Posterior vena cava (tissue), 2 donors: ENCODE measurements at places on chromosomes 3 and 15. TPM values are rescaled to one million over a fixed set of nuclear protein-coding genes. Genes with fewer than 3 reads are reported as not detected.
A peak's percentile ranks its signal among the peaks of the same experiment; 100 is the strongest.

DNA sequence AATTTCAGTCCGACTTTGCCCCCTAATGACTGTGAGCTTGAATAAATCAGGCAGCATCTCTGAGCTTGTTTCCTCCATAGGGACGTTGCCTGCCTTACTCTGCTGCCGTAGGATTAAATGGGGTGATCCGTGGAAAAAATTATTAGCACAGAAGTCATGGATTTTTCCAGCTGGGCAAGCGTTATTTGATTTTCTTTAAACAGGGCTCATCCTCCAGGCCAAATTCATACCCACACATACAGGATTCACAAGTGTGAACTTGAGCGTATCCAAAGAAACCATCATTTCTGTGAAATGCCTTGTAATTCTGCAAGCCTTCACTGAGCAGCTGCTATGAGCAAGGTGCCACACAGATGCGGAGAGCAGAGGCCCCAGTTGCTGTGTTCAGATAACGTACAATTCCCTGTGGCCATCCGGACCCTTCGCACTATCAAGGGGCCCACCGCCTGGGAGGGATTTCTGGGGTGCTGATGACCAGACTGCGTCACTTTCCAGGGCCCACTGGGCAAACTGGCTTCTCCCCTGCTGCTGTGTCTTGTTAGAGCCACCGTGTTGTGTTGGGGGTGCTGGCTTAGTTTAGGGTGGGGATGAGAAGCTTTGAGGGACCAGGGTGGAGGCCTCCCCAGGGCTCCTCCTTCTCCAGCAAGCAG, 61.4 kb downstream of the MGLL start:
- DNase-seq: peak; percentile 28

- DNase-seq: no peak
Measured at GRCh38 chr3:124486324-124486723, 243.9 kb upstream of the UMPS start.

- DNase-seq: no peak
Measured at GRCh38 chr3:63029326-63029725, 154.1 kb upstream of the CADPS start.

- no peak for DNase-seq
Measured at GRCh38 chr3:100483529-100483928, 8.9 kb upstream of the TMEM45A start.

DNA sequence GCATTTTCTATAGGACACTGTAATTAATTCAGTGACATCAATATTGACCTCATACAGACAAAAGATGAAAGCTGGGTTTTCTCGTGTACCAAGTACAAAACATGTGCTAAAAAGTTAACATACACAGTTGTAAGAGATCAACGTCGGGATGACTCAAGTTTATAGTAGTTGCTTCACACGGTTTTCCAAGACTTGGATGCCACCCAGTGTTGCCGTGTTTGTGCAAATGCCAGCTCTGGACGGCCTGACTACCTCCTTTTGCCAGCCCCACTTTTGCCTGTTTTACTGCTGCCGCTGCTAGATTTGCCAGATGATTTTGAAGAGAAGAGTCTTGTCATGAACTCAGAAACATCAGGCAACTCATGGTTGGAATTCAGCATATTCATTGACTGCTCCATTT, 17.6 kb downstream of the EMC7 start:
- DNase-seq: no peak

- no peak for DNase-seq
Measured at GRCh38 chr3:51982352-51982837, 940 bp upstream of the ACY1 start.

GRCh38 chr15:78162038-78162437, 12.9 kb downstream of the IDH3A start:
- no peak for DNase-seq

GRCh38 chr3:183584246-183584913, 28.9 kb upstream of the KLHL6 start:
- no peak for DNase-seq

DNA sequence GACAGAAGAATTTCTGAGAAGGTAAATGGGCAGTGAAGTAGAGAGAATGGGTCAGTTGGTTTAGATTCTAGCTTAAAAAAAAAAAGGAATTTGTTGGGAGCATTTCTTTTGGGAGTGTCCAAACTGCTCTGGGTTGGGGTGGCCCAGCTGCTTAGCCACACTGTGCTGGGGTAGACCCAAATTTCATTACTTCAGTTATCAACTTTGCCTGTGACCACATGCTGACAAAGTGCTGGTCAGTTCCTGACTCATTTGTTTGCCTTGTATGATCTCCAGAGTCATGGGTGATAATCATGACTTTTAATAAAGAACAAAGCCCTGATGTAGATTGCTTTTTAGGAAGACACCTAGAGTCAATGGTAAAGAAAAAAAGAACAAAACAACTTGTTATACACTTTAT, 121.5 kb upstream of the FGF7 start:
- no peak for DNase-seq

DNA sequence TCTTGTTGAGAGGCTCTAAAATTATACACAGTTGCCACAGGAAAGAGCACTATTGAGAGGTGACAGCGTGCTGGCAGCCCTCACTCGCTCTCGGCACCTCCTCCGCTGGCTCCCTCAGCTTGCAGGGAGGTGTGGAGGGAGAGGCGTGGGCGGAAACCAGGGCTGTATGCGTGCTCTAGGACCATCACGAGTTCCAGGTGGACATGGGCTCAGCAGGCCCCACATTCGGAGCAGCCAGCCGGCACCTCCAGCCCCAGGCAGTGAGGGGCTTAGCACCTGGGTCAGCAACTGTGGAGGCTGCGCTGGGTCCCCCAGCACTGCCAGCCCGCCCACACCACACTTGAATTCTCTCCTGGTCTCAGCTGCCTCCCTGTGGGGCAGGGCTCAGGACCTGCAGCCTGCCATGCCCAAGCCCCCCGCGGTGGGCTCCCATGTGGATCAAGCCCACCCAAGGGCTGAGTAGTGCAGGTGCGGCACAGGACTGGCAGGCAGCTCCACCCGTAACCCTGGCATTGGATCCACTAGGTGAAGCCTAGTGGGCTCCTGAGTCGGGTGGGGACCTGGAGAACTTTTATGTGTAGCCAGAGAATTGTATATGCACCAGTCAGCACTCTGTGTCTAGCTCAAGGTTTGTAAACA, 460.6 kb upstream of the ALCAM start:
- no peak for DNase-seq

DNA sequence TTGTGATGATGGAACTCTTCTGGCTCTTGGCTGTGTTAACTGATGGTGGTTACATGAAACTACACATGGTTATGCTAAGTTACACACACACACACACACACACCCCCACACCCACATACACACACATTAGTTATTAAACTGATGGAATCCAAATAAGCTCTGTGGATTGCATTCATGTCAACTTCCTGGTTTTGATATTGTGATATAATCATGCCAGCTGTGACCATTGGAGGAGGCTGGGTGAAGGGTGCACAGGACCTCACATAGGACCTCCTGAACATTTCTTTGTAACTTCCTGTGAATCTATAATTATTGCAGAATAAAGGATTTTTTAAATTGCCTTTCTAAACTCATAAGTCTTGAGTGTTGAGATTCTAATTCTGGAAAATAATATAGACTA, 58.9 kb upstream of the LIMD1 start:
- no peak for DNase-seq

DNA sequence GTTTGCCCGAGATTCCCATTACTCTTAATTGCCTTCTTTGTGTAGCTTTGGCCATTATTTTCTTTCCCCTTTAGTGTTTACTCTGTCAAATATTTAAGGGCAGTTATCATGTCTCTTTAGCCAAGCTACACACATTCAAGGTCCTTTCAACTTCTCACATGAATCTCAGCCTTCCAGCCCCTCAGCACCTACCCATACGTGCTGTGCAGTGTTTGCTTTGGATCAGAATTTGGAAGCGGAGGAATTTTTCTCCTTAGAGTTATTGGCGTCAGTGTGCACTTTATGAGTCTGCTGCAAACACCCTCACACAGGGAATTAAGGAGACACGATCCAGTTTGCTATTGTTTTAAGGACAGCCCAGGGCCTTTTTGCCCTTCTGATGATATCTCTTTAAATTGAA, 231.6 kb downstream of the CACNA2D3 start:
- DNase-seq: no peak

GRCh38 chr15:96325541-96326327, 4.8 kb upstream of the NR2F2 start:
- DNase-seq: no peak

DNA sequence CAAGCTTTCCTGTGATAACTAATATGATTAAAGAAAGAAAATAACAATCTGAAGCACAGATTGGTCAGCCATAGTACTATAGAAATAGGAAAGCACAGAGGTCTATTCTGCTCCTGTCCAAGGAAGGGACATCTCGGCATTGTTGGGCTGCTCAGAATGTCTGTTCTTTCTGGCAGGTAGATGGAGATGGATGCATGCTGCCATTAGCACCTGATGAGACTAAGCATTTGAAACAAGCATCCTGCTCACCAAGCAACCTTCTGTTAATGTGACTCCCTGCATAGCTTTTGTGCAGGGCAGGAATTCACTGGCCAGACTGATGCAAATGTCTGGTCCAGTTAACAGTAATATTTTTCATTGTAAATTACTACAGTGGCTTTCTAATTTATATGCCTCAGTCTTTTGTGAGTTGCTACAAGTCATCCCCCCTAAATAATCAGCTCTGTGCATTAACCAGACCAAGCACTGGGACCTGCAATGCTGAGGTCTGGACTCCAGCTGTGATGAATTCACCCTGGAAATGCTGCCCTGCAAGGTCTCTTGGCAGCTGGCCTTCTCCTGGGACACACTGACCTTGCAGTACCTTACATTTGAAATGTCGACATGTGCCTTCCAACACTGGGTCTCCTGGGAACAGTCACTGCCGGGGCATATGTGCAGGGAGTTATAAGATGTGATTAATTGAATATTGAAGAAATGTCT, 1123.7 kb downstream of the IGSF11 start:
- DNase-seq: no peak

DNA sequence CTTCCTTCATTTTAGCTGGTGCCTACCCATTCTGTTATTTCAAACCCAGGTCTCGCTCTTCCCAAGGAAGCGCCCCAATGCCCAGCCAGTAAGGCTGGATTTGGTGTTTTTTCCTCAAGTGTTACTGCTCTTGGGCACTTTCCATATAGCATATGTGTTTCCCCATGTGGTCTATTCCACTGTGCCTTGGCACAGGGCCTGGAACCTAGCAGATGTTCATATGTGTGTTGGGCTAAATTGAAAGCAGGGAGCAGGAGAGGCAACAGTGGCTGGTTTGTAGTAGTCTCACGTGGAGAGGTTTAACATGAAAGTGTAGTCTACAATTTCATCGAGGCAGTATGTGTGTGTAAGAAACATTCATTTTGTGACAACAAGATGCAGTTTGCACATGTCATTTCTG, 48.2 kb upstream of the TEX264 start:
- DNase-seq: no peak

DNA sequence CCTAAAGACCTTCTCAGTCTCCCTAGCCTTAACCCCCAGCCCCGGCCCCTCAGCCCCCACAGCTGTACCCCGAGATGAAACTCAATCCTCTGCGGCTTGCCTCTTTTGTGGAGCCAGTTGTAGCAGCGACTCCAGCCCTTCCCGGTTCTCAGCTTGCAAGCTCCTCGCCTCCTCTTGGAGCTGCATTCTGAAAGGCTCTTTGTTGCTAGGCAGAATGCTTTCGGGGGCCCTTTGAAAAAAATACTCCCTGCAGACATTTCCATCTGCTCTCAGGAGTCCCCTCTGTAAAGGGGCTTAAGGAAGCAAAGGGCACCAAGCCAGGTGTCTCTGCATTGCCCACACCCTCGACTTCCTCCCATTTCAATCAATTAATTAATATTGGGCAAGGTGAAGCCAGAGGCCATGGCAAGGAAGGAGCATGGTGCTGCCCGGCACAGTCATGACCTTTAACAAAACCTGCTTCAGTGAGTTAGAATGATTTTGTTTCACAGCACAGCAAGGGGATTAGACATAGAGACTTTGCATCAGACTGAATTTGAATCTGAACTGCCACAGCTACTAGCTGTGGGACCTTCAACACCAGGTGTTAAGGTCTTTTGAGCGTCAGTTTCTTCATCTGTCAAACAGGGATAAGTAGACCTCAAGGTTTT, 65.5 kb downstream of the SRGAP3 start:
- DNase-seq: no peak

DNA sequence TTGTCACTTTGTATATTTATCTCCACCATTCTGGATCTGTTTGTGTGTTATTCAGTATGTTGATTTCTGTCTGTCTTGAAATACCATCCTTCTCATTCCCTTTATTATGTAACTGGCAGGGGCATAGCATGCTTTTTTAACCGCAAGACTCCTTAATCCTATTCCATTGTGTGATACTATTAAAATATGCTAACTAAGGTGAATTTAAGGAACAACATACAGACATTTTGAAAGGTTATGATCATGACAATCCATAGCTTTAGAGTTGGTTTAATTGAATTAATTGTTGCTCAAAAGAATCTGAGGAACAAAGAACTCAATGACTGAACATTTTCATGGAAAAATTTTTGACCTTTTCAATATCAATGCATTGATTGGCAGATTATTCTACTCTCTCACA, 677.3 kb upstream of the ROBO1 start:
- DNase-seq: no peak

DNA sequence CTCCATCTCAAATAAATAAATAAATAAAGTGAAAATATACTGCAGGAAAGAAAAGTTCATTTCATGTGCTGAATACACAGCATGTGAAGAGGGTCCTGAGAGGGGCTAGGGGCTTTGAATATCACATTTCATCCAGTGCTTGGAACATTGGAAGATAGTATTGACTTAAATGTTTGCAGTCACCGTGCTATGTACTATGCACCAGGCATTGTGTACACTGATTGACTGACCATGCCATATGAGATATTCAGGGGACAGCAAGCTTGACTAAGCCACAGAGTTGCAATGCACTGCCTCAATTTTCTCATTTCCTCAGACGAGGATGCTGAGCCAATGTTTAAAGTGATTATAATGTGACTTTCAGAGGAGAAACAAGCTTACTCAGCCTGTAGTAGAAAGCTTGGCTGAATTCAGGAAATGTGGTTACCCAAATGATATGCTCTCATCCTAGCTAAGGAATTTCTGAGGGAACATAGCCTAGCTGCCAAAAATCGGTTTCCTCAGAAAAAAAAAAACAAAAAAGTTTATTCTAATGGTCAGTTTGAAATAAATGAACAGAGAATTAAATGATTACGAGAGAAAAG, 557.9 kb downstream of the FGF12 start:
- DNase-seq: no peak

DNA sequence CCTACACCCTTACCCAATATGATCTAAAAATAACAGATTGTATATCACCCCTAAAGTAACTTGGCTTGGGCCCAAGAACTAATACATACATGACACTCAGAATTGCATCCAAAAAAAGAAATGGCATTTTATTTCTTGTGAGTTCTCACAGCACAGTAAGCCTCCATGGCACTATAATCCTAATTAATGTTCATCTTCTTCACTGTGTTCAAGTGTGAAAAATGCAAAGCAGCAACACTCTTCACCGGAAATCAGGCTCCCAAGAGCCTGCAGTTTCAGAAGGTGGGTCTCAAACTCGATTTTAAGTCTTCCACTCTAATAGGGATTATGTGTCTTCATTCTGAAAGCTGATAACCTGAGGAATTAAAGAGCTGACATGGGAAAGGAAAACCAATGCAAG, 142.8 kb upstream of the TSC22D2 start:
- no peak for DNase-seq

Gene UACA
- 86.6 TPM for total RNA-seq

Gene DNAH12
- 0.05 TPM for total RNA-seq

Gene CIDEC
- total RNA-seq: 1.2 TPM

Gene PTH1R
- total RNA-seq: 5.8 TPM

Gene PLSCR2
- total RNA-seq: 0.43 TPM

Gene CCK
- not detected for total RNA-seq

Gene ISLR2
- total RNA-seq: 0.65 TPM

Gene TMC3
- total RNA-seq: not detected

Gene SSR3
- total RNA-seq: 150 TPM

Gene POC1A
- total RNA-seq: 1.9 TPM

Gene ATP10A
- 18.7 TPM for total RNA-seq

Gene SLC28A2
- total RNA-seq: not detected

Gene RTP4
- 2.7 TPM for total RNA-seq

Gene VIPR1
- total RNA-seq: 2.2 TPM
